ENCODE measurements at places on chromosomes 7 and 10. TPM values are rescaled to one million over a fixed set of nuclear protein-coding genes. Genes with fewer than 3 reads are reported as not detected.

The CPN1 gene
- total RNA-seq = not detected

The FLNC gene
- total RNA-seq = 5.6 TPM

The ZNF248 gene
- total RNA-seq = 11.7 TPM

The CDHR1 gene
- total RNA-seq = 19.8 TPM

The SEPTIN7 gene
- total RNA-seq = 223 TPM

The AKR1C3 gene
- not detected for total RNA-seq

The IL15RA gene
- not detected for total RNA-seq

DNA sequence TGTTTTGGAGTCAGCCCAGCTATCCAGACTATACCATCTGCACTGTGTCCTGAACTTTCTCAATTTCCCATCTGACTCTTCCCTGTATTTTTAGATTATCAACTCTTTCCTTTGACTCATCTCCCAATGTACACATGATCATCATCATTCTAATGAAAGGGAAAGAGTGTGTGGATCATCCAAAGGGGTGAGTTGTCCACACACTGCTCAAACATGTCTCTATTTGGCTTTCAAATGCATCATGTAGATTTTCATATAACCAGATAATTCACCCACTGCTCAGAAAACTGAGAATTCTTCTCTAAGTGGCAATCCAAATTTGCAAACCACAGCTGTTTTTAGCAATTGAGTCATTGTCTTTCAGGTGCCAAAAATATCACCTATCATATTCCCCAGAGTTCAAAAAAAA, 190.2 kb upstream of the HPS1 start:
- DNase-seq = no peak

DNA sequence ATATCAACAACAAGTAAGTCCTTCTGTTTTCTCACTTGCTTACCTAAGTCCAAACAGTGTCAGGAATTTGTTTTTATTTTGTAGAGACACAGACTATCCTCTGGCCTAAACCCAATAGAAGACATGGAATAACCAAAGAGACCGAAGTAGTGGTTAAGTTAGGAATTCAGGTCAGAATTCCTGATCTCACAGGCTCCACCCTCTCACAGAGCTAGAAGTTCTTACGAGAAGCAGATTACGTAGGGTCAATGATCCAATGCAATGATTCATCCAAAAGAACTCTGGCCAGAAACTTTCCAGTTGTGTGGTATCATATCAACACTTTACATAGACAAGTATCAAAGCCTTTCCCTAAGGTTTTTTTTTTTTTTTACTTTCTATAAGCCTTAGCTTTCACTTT, 73.8 kb downstream of the IQUB start:
- DNase-seq = no peak

DNA sequence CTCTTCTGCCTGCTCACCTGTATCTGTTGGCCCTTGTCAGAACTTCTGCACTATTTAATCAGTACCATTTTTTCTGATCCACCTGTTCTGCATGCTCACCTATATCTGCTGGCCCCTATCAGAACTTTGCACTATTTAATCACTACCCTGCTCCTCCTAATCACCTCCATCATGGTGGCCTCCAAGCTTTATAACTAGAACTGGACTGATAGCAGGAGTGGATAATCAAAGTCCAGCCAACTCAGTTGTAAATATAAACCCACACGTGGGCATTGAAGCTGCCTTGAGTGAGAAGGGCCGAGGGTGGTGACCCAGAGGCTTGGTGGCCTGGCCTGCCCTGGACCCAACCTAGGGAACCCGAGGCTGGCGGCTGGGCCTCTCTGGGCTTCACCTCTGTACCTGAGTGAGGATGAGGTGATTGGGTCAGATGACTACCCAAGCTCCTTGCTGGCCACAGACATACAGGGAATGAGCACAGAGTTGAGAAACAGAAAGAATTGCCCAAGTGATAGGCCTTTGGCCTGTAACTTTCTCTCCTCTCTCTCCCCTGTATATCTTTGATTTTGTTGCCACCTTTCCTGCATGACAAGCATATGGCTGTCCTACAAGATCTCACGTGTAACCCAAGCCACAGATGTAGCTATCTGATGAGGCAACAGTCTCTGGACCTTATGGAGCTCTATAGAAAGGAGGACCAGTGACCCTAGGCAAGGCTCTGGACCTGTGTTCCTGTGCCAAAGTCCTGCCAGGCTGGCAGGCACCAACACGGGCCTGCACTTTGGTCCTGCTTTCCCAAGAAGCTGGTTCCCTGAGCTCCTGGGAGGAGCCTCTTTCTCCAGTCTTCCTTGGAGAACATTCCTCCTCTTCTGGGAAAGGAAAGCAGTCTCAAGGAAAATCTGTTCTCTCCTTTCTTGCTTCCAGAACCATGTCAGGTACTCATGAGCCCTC, 23.4 kb upstream of the FAM3C start:
- DNase-seq = no peak

GRCh38 chr7:78704504-78704903, 749.0 kb downstream of the MAGI2 start:
- no peak for DNase-seq

DNA sequence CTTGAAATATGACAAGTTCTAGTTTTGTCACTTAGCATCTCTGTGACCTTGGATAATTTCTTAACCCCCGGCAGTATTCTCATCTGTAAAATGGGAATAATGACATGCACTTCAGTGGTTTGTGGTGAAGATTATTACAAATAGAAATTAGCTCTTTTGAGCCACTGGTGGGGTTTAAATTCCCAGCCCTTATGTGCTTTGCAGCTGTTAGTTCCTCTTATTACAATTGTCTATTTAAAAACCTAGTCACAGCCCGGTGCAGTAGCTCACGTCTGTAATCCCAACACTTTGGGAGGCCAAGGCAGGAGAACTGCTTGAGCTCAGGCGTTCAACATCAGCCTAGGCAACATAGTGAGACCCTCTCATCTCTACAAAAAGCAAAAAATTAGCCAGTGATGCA, 30.1 kb downstream of the CAV1 start:
- no peak for DNase-seq

- DNase-seq = peak; percentile 94
These were observed 22.3 kb downstream of the IMPDH1 start for GRCh38 chr7:128387216-128388144.

- no peak for DNase-seq
These were observed 12.5 kb downstream of the STAG3 start for GRCh38 chr7:100190048-100190711.

GRCh38 chr10:78533098-78533497, 499.4 kb downstream of the RPS24 start:
- DNase-seq = no peak

DNA sequence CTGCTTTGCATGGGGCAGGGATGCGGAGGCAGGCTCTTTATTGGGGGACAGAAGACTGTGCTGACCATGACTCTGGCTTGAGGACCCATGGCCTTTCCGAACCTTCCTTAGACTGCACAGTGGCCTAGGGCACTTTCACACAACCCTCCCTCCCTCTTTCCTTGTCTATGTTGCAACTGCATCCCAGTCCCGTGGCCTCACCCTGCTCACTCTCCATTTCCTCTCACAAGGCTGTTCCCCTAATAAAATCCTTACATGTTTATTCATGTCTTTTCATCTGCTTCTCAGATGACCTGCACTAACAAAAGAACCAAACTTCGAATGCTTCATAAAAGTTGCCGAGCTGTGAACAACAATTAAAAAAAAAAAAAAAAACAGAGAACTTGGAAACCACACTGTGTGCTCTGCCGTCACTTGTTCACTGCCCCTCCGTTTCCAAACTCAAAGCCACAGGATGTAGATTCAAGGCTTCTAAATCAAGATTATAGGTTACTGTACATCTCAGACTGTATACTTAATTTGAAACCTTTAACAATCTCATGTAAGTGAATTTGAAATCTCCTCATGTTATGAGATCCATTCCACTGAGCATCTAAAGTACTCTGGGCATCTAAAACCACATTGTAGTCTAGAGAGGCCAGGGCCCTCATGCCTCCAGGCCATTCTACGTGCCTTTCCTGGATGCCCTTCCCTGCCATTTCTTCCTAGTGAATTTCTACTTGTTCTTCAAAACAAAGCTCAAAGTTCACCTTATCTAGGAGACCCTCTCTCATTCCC, 265.9 kb downstream of the SNX13 start:
- no peak for DNase-seq

DNA sequence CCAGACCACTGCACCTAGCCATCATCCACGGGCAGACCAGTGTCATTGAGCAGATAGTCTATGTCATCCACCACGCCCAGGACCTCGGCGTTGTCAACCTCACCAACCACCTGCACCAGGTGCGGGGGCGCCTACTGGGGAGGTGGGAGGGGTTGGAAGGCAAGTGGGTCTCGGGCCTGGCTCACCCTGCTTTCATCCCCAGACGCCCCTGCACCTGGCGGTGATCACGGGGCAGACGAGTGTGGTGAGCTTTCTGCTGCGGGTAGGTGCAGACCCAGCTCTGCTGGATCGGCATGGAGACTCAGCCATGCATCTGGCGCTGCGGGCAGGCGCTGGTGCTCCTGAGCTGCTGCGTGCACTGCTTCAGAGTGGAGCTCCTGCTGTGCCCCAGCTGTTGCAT, 4.6 kb downstream of the NFKB2 start:
- no peak for DNase-seq

GRCh38 chr10:69684981-69685353, 54.9 kb downstream of the FAM241B start:
- no peak for DNase-seq

- DNase-seq = no peak
These were observed 265.2 kb upstream of the CSTF2T start for GRCh38 chr10:51964630-51965029.

GRCh38 chr7:33108554-33109004, 625 bp downstream of the RP9 start:
- DNase-seq = no peak

- no peak for DNase-seq
These were observed 20.1 kb upstream of the TLX1 start for GRCh38 chr10:101110856-101111523.

GRCh38 chr7:17147409-17147808, 151.0 kb upstream of the AHR start:
- no peak for DNase-seq

DNA sequence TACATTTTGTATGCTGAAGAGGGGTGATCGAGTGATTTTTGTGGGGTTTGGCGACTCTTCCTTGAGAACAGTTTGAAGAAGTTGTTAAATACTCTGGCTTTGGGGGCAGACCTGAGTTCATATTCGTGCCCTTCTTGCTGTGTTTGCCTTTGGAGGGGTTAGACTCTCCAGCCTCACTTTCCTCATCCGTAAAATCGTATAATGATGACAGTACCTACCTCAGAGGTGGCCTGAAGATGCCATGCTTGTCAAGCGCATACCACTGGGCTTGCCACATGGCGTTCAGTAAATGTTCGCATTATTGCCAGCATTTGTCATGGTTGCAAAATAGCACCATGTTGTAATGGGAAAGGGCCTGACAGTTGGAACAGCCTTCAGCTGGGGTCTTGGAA, 1.3 kb downstream of the STK17A start:
- DNase-seq = no peak

GRCh38 chr10:95245425-95246055, 45.3 kb downstream of the PDLIM1 start:
- no peak for DNase-seq

GRCh38 chr7:6416516-6417145, 31.1 kb downstream of the DAGLB start:
- no peak for DNase-seq
